Esophagus squamous epithelium (tissue), 5 donors: ENCODE measurements at places on chromosomes 1 and 21.

DNA sequence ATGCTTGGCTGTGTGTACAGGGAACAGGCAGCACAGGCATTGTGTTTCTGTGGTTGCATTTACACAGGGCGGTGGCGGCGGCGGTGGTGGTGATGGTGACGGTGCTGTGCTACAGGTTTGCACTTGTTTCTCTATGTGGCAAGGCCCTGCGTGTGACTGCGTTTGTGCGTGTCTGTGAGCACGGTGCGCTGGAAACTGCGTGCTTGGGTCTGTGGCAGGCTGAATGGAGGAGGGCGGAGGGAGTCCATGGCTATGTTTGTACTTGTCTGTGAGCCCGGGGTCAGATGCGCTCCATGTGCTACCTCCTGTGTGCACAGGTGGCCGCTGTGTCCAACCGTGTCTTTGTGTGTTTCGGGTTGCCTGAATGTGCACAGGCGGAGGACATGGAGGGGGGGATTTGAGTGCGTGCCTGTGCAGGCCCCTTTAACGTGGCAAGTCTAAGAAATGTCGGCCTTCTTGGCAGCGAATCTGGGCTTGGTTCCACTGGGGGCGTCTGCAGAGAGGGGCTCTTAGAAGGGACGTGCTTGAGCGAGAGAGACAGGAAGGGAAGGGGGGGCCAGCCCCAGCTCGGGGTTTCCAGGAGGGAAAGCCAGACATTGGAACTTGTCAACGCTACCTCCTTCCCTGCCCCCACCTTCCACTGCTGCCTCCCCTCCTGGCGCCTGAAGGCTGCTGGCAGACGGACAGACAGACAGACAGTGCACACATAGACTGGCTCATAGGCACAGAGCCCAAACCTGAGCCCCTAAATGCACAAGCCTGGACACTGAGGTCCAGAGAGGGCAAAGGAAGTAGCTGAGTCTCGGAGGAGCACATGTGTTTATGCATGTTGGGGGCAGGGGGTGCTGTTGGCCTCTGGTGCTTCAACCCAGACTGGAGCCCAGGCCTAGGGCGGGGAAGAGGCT is 32.7 kb upstream of the WASF2 start:
- DNase-seq: no peak

GRCh38 chr1:54398963-54399528 is 7.1 kb downstream of the SSBP3 start:
- no peak for DNase-seq

GRCh38 chr1:107142140-107142542 is 1.3 kb downstream of the NTNG1 start:
- no peak for DNase-seq

DNA sequence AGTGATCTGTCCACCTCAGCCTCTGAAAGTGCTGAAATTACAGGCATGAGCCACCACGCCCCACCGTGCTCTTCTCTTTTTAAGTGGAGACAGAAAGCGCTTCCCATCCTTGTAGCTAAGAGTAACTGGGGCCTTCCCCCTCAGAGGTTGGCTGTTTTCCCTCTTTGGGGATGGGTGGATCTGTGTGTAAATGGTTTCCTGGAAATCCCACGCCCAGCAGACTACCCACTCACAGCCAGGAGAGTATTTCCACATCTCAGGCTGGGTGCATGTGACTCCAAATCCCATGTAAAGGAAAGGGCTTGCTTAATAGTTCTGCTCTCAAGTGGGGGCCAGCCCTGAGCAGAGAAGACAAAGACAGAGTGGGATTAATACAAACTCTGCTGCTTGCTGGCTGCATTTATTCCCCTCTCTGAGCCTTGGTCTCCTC is 19.6 kb upstream of the TCEA3 start:
- DNase-seq: no peak

- no peak for DNase-seq
Observed at GRCh38 chr21:34110594-34111202, 37.3 kb downstream of the MRPS6 start.

DNA sequence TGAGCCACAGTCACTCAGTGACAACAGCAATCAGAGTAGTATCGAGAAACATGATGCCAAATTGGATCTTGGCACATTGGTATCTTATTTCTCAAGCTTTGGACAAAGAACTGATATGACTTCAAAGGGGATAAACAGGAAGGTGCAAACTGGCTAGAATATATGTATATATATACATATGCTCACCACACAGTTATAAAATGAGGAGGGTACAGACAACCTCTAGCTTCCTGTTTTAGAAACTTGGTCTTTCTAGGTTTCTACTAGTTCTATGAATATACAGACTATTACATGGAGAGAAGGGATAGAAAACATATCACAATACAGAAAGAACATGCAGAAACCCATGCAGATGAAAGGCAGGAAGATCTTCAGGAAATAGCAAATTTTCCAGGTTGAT is 292.1 kb upstream of the SNX7 start:
- no peak for DNase-seq

GRCh38 chr21:33397717-33398116 is 5.5 kb upstream of the IFNGR2 start:
- no peak for DNase-seq

DNA sequence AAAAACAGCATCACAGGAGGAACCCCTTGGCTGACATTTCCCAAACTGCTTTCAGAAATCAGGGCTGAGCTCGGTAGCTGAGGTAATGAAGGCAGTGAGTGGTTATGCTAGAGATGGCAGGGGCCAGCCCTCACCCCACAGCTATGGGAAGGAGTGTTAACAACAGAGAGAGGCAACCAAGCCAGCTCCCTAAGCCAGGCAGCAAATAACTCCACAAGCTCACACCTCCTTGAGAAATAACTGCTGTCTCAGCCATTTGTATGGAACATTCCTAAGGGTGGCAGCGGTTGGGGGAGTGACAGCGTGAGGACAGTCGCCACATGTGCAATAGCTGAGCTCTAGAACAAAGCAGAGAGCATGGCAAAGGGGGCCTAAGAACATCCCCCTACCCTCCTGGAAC is 42.6 kb downstream of the LMX1A start:
- no peak for DNase-seq

DNA sequence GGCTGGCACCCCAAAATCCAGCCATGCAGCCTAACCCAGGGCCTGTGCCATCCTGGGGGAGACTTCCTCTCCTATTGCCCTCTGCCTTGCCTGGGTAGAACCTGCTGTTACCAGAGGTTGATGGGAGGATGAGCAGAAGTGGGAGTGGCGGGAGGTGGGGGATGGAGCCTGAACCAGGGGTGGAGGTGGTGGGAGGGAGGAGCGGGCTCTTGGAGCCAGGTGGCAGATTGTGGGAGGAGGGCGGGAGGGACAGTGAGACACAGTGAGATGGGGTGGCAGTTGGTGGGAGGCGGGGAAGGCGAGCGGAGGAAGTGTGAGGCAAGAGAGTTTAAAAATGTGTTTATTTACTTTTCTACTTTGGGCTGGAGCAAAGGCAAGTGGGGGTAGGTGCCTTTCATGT is 87.3 kb downstream of the KCNJ6 start:
- no peak for DNase-seq

DNA sequence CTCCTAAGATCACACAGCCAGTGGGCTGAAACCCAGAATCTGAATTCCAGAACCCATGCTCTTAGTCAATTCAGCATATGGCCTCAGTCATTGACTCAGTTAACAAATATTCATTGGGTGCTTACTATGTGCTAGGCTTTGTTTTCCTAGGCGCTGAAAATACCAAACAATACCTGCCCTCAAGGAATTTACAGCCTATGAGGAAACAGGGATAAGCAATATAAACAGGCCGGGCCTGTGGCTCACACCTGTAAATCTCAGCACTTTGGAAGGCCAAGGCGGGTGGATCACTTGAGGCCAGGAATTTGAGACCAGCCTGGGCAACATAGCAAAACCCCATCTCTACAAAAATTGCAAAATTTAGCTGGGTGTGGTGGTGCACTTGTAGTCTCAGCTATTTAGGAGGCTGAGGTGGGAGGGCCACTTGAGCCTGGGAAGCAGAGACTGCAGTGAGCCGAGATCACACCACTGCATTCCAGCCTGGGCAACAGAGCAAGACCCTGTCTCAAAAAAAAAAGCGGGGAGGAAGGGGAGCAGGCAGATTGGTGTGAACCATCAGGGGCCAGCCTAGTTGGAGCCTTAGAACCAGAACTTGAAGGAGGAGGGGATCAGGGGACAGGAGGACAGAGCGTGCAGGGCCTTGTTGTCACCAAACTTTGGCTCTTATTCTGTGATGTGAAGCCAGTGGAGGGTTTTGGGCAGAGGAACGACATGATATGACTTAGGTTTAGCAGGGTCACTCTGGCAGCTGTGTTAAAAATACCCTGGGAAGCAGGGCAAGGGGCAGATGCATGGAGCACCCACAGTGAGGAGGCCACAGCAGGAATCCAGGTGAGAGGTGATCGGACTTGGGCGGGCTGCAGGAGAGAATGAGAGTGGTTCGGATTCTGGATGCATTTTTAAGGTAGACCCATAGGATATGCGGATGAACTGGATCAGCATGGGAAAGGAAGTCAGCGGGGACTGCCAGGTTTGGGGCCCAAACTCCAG is 5.8 kb downstream of the TINAGL1 start:
- DNase-seq: no peak

GRCh38 chr1:29811247-29811646 is 574.9 kb downstream of the PTPRU start:
- DNase-seq: no peak

DNA sequence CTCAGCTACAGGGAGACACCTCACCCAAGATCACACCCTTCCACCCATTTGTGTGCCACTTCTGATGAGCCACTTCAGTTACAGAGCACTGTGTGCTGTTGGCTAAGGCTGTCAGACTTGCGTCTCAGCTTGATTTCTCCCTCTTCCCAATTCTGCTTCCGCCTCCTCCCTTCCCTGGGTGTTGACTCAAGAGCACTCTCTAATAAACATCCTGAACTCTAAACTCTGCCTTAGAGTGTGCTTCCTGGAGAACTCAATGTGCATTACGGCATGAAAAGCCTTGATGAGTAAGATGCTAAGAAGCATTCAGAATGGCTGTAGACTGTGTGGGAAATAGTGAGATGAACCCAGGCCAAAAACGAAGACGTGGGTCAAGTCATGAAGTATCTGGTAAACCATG is 54.9 kb upstream of the S1PR1 start:
- DNase-seq: no peak

DNA sequence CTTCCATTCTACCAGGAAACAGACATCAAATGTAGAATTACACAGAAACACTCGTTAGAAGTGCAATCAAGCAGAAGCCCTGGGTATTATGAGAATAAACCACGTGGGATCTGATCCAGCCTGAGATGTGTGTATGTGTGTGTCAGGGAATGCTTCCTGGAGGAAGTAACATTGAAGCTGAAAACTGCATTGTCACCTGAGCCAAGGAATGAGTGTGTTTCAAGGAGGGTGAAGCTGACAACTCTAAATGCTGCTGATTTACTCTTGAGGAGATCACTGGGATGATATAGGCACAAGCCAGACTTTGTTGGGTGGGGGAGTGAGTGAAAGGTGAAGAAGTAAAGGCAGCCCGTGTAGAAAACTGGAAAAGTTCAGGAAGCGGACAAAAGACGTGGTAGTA is 27.6 kb downstream of the FAAH start:
- no peak for DNase-seq
